Aorta (tissue), 5 donors: ENCODE measurements at places on chromosomes 7 and 10. TPM values are rescaled to one million over a fixed set of nuclear protein-coding genes. Genes with fewer than 3 reads are reported as not detected.

NME8 gene
- 2.0 TPM for total RNA-seq

DNA sequence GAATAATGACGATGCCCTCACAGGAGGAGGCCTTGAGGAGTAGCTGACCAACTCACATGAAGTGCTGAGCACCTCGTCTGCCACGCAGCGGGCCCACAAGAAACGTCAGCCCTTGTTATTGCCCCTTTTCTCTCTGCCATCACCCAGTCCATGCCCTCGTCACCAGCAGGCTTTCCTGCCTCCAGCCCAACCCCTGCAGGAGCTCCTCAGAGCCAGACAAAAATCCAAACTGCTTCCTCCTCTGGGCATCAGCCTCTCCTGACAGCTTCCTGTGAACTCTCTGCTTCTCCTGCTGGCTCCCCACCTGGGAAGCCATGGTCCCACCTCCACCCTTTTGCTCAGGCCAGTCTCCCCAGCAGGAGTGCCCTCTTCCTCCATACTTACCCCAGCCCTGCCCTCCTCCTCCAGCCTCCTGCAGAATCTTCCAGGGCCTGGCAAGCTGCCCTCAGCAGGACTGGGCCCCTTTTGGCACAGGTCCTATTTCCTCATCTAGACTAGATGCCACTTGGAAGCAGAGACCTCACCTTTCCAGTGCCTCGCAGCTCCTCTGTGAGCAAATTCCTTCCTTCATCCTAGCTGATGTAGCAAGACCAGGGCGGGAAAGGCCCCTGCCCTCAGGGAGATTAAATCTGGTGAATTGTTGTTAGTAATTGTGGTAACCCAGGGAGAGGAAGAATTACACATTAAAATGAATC is 115.1 kb downstream of the C10orf105 start:
- H3K27ac ChIP-seq, result no peak overlapping the region
- H3K4me1 ChIP-seq, result no peaks in the 10 kb centered on the region
- no peaks in the 10 kb centered on the region for H3K27me3 ChIP-seq
- DNase-seq, result no peak

- no peaks in the 10 kb centered on the region for H3K4me1 ChIP-seq
- no peaks in the 10 kb centered on the region for H3K36me3 ChIP-seq
- H3K27me3 ChIP-seq, result no peaks in the 10 kb centered on the region
- H3K27ac ChIP-seq, result no peak overlapping the region
- DNase-seq, result no peak
- no peak overlapping the region for H3K4me3 ChIP-seq
These were observed 177.7 kb upstream of the COL1A2 start for GRCh38 chr7:94216944-94217461.

CWF19L1 gene
- 21.6 TPM for total RNA-seq

DNA sequence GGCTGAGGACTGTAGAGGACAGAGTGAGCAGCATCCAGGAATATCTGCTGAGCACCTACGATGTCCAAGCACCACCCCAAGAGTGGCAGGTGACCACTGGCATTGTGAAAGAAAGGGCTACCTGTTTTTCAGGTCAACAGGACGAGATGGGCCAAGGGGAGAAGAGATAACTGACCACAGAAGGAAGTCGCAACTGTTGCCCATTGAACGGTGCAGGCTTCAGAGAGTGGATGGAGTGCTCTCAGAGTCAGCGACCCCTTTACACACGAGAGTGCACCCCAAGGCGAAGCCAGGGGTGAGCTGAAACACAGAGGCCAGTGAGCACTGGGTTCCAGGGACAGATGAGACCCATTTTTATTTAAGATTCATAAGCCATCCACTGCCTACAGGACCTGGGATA is 42.3 kb downstream of the HIPK2 start:
- H3K27me3 ChIP-seq, result no peaks in the 10 kb centered on the region
- peaks cover 11% of the 10 kb centered on the region for H3K4me1 ChIP-seq
- no peak for DNase-seq
- no peaks in the 10 kb centered on the region for H3K36me3 ChIP-seq

- no peak overlapping the region for H3K27ac ChIP-seq
- H3K4me3 ChIP-seq, result no peak overlapping the region
- H3K27me3 ChIP-seq, result no peaks in the 10 kb centered on the region
- no peaks in the 10 kb centered on the region for H3K4me1 ChIP-seq
- no peaks in the 10 kb centered on the region for H3K36me3 ChIP-seq
These were observed 71.7 kb upstream of the TMEM106B start for GRCh38 chr7:12139416-12139815.

GRCh38 chr10:35007858-35008301 is 82.3 kb downstream of the CUL2 start:
- H3K36me3 ChIP-seq, result peaks cover 2% of the 10 kb centered on the region
- H3K27me3 ChIP-seq, result no peaks in the 10 kb centered on the region

DNA sequence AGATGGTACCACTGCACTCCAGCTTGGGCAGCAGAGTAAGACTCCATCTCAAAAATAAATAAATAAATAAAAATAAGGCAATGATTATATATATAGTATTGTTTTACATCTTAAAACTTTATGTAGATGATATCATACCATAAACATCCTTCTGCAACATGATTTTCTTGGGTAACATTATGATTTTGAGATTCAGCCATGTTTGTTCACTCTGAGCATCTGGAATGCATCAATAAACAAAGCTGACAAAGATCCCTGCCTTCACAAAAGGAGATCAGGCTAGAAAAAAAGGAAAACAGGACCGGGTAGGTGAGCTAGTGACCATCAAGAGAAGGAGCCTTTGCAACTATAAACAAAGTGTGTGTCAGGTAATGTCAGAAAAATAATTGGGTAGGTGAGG is 31.9 kb upstream of the KAT6B start:
- no peaks in the 10 kb centered on the region for H3K36me3 ChIP-seq
- H3K4me1 ChIP-seq, result no peaks in the 10 kb centered on the region
- H3K27me3 ChIP-seq, result no peaks in the 10 kb centered on the region
- no peak overlapping the region for H3K27ac ChIP-seq
- DNase-seq, result no peak

ATOH7 gene
- total RNA-seq, result 0.23 TPM

JMJD1C gene
- total RNA-seq, result 108 TPM

DNA sequence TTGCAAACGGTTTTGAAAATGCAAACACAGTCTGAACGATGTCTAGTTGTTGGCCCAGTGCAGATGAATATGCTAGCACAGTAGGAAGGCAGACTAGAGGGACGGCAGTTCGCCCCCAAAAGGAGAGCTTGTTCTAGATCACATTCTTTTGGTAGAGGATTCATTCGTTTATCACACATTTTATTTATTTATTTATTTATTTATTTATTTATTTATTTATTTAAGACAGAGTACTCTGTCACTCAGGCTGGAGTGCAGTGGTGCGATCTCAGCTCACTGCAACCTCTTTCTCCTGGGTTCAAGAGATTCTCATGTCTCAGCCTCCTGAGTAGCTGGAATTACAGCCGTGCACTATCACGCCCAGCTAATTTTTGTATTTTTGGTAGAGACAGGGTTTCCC is 59.4 kb upstream of the ZPBP start:
- DNase-seq, result no peak
- H3K36me3 ChIP-seq, result no peaks in the 10 kb centered on the region
- H3K27me3 ChIP-seq, result no peaks in the 10 kb centered on the region
- no peak overlapping the region for H3K27ac ChIP-seq
- H3K4me1 ChIP-seq, result no peaks in the 10 kb centered on the region
